Stimulated activated naive CD4-positive, alpha-beta T cell treated with Interleukin-2 at 50 U/mL for 16 hours (primary cell): ENCODE measurements at places on chromosomes 12 and 14.

- DNase-seq = no peak
Observed at GRCh38 chr12:54890339-54890738, 36.0 kb downstream of the MUCL1 start.

GRCh38 chr12:22518060-22518719, 26.2 kb downstream of the C2CD5 start:
- DNase-seq = no peak

GRCh38 chr12:123571343-123571813, 13.0 kb upstream of the TMED2 start:
- DNase-seq = no peak

DNA sequence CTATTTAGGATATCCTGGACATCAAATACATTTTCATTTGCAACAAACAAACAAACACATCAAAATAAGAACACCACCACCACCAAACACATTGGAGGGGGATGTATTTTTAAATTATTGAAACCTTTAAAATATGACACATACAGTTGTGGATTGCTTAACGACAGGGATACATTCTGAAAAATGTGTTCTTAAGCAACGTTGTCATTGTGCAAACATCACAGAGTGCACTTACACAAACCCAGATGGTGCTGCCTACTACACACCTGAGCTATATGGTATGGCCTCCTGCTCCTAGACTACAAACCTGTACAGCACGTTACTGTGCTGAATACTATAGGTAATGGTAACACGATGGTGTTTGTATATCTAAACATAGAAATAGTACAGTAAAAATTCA, 19.4 kb downstream of the PYGL start:
- DNase-seq = no peak

- no peak for DNase-seq
Observed at GRCh38 chr14:36717363-36717762, 55.7 kb downstream of the PAX9 start.

GRCh38 chr12:26245175-26245942, 50.0 kb downstream of the SSPN start:
- DNase-seq = no peak

DNA sequence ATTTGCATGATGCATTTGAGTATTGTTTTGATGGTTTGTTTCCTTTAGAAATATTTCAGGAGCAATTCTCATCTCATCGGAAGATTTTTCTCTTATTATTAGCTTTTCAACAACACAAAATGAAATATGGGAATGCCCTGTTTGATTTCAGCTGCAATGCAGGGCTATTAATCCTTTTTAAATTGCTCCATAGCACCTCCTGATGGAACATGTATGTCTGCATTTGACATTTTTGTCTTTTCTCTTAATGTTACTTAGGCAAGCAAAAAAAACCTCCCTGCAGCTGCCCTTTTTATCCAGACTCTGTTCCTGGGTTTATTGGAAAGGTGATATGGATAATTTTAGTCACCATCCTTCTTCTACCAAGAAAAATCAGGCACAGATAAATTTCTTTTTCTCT, 895.8 kb downstream of the RPS29 start:
- DNase-seq = no peak

GRCh38 chr12:122480753-122481152, 20.0 kb downstream of the ZCCHC8 start:
- DNase-seq = no peak

DNA sequence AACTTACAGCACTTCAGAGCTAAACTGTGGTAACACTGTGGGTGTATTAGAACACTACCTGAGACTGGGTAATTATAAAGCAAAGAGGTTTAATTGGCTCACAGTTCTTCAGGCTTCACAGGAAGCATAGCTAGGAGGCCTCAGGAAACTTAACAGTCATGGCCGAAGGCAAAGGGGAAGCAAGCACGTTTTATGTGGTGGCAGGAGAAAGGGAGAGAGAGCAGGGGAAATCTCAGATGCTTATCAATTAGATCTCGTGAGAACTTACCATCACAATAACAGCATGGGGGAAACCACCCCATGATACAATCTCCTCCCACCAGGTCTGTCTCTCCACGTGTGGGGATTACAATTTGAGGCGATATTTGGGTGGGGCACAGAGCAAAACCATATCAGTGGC, 512.6 kb downstream of the RERGL start:
- no peak for DNase-seq

DNA sequence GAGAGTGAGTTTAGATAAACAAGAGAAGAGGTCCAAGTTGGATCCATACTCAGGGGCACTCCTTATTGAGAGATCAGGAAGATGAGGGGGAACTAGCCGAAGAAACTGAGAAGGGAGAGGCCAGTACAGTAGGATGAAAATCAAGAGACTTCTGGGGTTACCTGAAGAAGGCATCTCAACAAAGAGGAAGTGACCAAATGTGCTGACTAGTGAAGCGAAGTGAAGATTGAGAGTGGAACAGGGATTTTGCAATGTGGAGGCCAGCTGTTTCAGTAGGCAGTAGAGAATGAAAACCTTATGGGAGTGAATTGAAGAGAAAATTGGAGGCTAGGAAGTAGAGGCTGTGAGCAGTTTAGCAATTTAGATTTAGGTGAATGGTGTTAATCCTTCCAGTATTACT, 153.0 kb downstream of the SYNE2 start:
- DNase-seq = no peak

DNA sequence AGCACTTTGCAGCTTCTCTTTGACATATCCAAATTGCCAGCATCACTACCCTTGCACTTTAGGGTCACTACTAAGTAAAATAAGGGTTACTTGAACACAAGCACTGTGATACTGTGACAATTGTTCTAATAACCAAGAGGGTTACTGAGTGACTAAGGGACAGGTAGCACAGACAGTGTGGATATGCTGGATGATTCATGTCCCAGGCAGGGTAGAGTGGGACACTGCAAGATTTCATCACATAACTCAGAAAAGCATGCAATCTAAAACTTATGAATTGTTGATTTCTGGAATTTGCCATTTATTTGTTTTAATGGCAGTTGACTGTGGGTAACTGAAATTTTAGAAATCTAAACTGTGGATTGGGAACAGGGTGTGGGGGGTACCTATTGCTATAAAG, 218.8 kb downstream of the KITLG start:
- DNase-seq = no peak

DNA sequence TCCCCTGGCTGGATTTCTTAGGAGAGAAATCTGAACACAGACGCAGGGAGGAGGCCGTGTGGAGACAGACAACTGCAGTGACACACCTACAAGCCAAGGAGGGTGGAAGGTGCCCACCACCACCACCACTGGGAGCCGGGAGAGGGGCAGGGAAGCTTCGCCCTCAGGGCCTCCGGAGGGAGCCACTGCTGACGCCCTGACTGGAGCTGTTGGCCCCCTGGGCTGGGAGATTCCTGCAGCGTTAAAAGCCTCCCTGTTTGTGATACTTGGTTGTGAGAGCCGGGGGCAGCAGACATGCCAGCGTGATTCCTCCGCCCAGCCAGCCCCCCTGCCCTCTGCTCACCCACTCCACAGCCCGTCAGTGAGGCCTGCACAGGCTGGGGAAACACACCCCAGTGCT, 72.0 kb downstream of the CHGA start:
- DNase-seq = no peak

- DNase-seq = peak; percentile 65
Observed at GRCh38 chr14:24634158-24634557, at the start of gene GZMB. GZMB (minus strand) TSS chr14:24634190; CDS start chr14:24634160, 30 bp downstream.

GRCh38 chr12:76260390-76260748, 87.8 kb downstream of the BBS10 start:
- no peak for DNase-seq

DNA sequence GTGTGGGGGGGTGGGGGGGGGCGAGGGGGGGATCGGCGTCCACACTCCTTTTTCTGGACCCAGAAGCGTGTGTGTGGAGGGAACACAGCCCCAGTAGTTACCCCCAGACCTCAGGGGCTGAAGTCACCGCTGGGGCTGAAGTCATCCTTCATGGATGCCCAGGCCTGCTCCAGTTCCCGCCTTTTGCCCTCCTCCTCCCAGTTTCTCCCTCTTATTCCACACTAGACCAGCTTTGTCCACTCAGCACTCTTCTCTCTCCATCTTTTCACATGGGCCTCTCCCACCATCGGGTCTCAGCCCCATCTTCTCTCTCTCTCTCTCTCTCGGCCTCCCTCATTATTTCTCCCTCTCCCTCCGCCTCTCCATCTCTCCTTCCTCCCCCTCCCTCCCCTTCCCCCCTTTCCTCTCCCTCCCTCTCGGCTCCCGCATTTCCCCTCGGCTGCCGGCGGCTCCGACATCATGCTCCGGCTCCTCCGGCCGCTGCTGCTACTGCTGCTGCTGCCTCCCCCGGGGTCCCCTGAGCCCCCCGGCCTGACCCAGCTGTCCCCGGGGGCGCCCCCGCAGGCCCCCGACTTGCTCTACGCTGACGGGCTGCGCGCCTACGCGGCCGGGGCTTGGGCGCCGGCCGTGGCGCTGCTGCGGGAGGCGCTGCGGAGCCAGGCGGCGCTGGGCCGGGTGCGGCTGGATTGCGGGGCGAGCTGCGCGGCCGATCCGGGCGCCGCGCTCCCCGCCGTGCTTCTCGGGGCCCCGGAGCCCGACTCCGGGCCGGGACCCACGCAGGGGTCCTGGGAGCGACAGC, at the start of gene P3H3:
TSS of gene P3H3 (plus strand) at position 426 of the 799 bp plus-strand sequence. CDS start at position 460, 34 bp downstream.
- no peak for DNase-seq

DNA sequence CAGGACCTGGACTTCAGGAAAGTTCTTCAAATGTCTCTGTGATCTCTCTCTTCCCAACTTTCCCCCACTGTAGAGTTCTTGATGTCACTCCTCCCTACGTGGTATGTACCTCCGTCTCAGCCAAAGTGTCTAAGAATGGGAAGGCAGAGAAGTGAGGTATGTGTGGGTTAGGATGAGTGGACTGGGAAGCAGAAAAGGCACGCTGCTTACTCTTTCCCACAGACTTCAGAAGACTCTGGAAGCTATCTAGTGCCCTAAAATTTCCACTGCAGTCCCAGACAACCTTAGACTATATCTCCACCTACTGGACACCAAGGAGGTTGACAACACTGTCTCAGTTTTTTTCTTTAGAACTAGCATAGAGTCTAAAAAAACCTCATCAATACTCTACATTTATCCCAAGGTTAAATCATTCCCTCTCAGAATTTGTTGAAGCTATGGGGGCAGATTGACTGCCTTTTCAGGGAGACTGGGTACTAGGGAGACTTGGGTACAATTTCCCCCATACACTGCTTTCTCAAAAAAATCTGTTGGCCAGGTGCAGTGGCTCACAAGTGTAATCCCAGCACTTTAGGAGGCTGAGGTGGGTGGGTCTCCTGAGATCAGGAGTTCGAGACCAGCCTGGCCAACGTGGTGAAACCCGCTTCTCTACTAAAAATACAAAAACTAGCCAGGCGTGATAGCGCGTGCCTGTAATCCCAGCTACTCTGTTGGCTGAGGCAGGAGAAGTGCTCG, 20.6 kb upstream of the ITGA5 start:
- DNase-seq = no peak

DNA sequence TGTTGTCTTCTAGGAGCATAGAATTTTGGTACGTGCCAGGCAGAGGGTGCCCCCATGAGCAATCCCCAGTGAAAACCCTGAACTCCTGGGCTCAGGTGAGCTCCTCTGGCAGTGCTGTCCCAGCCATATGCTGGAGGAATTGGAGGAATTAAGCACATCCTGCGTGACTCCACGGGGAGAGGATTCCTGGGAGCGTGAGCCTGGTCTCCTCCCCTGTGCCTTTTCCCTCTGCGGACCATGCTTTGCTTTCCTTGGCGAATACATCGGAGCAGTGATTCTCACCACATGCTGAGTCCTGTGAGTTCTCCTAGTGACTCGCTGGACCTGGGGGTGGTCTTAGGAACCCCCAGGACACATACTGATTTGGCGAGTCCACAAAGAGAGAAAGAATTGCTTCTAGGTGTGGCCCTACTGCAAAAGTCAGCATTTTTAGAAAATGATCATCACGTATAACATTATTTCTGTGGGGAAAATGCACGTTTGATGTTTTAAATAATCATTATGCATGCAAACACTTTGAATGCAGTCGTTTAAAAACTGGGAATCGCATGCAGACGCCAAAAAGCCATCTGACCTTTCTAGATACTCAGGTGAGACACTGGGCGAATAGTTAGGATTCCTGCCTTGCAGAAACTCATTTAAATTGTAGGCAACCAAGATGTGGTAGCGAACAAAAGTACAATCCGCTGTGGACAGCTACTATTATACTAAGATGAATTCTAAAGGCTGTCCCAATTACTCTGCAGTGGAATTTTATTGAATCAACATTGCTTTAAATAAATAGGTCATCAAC, 370.9 kb downstream of the TMEM132D start:
- no peak for DNase-seq

GRCh38 chr12:127282786-127283565, 984.0 kb upstream of the TMEM132C start:
- no peak for DNase-seq

DNA sequence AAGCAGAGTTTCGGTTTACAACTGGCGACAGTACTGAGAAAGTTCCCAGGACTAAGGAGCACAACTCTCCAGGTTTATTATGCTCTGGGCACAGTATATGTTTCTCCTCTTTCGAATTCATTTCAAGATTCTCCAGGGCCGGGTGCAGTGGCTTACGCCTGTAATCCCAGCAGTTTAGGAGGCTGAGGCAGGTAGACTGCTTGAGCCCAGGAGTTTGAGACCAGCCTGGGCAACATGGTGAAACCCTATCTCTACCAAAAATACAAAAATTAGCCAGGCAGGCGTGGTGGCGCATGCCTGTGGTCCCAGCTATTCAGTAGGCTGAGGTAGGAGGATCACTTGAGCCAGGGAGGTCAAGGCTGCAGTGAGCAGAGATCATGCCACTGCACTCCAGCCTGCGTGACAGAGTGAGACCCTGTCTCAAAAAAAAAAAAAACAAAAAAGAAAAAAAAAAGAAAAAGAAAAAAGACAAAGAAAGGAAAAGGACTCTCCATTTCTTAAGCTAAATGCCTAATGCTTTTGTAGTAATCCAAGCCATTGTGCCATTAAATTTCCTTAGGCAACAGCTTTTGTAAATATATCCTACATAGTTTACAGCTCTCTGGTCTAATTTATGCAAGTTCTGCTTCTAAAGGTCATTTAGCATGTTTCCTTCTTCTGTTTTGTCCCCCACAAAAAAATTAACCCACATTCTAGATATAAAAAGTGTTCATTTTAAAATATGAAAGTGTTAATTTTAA, 34.8 kb downstream of the ATL1 start:
- DNase-seq = no peak

DNA sequence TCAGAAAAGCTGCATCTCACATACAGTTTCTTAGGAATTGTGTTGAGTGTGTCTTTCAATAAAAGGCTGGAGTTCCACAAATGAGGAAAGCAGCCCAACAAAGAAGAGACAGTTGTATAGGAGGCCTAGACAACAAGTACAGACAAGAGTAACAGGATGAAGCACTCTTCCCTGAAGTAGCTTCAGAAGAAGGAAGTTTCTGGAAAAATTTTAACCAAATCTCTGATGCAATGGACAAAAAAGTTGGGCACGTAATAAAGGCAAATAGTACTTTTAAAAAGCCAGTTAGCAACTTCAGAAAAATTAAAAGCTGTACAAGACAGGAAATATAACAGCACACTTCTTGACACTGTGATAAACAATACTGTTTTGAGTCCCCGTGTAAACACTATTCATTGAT, 134.1 kb upstream of the PLEKHG7 start:
- DNase-seq = no peak
